Renal cortex interstitium (tissue), 15 donors: ENCODE measurements at places on chromosomes 1 and 21.

DNA sequence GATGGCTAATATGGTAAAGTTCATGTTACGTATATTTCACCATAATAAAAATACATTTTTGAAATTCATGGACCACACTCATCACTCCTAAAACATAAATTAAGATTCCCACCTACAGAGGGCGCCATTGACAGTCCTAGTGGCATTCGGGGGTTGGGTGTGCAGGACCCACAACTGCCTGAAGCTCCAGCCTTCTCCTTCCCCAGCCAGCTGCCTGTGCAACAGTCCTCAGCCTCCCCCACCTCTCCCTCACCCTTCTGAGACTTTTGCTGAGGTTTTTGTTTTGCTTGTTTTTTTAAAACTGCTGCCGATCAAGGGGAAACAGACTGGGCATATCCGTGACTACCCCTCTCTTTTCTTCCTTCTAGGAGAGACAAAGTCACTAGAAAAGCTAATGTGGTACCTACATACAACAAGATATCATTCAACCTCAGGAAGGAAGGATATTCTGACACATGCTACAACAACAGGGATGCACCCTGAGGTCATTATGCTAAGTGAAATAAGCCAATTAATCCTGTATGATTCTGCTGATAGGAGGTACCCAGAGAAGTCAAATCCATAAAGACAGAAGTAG, 9.2 kb upstream of the EVA1C start:
- DNase-seq = peak; percentile 69

DNA sequence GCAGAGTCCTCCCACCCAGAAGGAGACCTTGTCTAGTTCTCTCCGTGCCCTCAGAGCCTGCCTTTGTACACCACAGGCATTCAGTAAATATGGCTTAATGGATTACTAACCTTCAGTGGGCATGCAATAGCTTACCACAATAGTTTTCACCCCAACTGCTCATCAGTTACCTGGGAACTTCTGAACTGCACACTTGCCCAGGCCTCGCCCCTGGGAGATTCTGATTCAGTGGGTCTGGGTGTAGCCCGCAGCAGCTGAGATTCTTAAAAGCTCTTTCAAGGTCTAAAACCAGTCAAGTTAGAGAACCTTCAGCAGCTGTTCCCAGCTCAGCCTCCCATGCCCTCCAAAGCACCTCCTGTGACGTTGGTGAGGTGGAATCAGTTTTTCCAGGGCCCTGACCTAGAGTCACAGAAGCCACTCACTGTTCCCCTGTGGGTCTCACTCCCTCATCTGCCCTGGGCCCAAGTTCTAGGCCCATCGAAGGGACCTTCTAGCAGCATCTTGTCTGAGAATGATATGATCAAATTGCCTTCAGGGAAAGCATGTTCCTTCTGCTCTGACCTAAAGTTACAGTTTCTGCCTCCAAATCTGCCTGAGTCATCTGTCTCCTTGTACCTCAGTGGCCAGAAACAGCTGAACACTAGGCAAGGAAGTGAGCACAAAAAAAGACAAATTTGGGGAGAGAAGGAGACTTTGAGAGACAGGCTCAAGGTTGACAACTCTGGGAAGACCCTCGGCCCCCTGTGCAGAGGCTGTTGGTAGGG, 10.8 kb downstream of the ASAP3 start:
- no peak for DNase-seq

DNA sequence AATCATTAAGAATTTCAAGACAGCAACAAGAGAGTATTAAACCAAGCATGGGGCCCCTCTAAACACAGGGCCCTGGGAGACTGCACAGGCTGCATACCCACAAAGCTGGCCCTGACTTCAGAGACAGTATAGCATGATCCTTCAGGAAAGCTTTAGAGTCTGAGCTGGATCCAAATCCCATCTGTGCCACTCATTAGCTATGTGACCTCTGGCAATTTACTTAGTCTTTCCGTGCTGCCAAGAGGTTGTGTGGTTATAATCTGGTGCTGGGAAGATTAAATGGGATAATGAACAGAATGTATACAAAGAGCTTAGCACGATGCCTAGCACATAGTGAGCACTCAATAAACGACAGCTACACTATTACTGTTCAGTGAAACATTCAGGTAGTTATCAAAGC, 4.0 kb downstream of the PHC2 start:
- DNase-seq = no peak

- no peak for DNase-seq
These were observed 27.4 kb downstream of the KCNN3 start for GRCh38 chr1:154842635-154843034.

GRCh38 chr1:182953826-182954225, 860 bp upstream of the SHCBP1L start:
- no peak for DNase-seq

DNA sequence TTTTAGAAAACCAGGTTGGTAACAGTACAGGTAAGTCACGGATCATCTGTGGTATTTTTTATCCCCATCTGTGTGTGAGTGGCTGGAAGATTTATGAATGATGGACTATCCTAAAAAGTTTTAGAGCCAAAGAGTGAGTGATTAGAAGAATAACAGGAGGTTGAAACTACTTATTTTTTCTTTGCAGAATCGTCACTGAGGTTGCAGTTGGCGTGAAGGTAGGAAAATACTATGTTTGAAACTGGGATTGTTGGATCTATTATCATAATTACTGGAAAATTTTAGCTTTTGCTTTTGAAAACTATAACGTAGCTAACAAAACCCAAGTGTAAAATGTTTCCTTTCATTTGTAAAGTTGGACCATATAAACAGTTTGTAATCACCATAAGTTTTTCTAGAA, 1.8 kb downstream of the PTBP2 start:
- no peak for DNase-seq

DNA sequence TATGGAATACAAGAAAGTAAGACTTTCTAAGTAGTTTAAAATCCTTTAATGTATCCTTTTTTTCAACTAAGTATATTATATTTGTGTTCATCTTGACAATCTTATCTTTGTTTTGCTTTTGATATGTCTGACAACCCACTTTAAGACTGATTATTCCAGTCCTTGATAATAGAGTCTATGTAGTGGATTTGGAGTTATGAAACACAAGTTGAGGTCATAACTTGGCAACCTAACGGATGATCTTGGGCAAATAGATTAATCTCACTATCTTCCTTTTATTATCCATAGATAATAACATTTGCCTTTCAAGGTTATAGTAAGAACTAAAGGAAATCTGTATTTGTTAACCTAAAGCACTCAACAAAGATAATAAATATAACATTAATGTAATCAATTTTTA, 4.8 kb upstream of the GBP2 start:
- DNase-seq = no peak

DNA sequence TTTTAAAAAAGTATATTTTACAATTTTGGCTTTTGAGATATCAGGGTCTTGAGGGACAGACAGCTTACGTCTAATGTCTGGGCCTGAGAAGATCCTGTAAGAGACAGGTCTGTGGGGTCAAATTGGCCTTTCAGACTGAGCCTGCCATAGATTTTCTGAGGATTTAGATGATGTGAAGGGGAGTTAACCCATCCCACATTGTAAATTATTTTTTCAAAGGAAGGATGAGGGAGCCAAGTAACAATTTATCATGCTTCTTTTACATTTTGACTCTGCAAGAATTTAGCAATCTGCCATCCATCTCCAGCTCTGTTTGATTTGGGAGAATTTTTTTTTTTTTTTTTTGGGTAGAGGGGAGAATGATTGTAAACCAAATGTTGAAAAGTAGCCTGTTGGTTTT, 160.9 kb downstream of the ROR1 start:
- no peak for DNase-seq

DNA sequence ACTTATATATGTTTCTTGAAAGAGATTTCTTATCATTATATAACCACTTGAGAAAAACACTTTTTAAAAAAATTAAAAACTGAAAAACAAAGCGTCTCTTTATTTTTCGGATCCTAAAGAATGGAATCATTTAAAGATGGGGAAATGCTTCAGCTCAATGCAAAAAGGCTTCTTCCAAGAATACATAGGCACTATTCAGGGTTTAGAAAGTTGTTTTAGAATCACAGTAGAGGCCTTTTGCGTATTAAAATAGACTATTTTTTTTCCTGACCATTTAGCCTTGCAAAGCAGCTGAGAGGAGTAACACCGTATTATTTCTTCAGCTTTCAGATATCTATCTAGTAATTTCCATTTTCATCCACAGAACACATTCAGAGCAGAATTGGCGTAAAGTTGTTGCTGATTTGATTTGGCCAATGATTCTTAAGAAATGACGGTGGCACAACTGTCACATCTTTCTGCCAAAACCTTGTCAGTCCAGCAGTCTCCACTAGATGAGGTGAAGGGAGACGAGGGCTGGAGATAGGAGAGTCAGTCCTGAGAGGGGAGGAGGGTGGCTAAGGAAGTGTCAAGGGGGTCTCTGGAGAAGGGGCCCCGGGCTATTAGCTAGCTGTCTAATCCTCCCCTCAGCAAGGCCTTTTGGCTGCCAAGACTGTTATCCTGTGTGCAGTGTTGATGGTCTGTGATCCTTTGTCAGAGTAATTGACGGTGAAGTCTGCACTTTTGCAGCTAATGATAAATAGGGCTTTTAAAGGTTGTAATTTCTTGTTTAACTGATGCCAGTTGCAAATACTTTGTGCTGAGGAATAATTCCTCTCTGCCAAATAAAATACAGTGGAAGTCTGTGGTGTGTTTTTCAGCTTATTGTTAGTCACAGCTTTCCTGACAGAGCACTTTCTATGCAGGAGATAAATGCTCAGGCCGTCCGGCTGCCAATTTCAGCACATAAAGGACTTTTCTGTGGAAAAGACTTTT, 34.7 kb downstream of the PRRX1 start:
- no peak for DNase-seq

- no peak for DNase-seq
These were observed 75.1 kb upstream of the GNG12 start for GRCh38 chr1:67908250-67908936.

DNA sequence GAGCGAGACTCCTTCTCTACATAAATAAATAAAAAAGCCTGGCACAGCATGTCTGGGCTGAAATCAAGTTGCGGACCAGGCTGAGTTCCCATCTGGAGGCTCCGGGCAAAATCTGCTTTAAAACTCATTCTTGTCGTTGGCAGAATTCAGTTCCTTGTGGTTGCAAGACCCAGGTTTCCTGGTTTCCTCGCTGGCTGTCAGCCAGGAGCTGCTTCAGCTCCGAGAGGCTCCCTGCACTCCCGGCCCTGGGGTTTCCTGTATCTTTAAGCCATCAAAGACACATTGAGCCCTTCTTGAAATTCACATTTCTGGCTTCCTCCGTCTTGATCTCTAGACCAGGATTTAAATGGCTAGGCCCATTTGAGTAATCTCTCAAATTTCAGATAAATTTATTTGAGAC, 20.6 kb upstream of the SCCPDH start:
- no peak for DNase-seq

GRCh38 chr1:12438349-12438924, 179.6 kb downstream of the DHRS3 start:
- DNase-seq = no peak

- DNase-seq = no peak
These were observed 55.2 kb downstream of the GPR161 start for GRCh38 chr1:168081373-168082007.

DNA sequence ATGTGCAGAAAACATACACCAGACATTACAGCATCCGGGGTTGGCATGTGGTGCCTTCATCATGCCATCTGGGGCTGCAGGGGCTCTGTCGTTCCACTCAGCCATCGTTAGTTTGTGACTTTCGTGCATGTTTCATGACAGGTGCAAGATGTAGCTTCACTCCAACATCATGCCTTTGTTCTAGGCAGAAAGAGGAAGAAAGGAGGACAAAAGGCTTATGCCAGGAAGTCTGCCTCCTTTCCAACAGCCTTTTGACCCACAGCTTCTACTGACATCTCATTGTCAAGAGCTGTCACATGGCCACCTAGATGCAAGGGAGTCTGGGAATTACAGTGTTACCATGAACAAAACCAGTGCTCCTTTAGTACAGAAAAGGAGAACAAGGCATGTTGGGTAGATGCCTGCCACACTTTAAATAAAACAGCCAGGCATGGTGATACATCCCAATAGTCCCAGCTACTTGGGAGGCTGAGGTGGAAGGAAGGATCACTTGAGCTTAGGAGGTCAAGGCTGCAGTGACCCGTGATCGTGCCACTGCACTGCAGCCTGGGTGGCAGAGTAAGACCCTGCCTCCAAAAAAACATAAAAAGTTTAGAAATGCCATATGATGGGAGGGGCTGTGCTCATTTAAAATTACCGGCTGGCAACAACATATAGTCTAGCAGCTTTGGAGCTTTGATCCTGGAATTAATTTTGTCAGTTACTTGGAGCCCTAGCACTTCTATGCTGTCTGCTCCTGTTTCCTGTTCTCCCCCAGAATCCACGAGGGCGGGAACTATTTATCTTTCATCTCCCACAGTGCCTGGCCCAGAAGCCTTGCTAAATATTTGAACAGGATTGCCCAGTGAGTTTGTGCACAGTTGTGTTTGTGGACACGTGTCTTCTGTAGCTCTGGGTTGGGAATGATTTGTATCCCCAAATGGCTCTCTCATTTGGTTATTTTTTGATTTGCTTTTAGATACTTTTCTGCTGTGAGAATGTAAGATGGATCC, 7.4 kb downstream of the DOP1B start:
- DNase-seq = no peak

DNA sequence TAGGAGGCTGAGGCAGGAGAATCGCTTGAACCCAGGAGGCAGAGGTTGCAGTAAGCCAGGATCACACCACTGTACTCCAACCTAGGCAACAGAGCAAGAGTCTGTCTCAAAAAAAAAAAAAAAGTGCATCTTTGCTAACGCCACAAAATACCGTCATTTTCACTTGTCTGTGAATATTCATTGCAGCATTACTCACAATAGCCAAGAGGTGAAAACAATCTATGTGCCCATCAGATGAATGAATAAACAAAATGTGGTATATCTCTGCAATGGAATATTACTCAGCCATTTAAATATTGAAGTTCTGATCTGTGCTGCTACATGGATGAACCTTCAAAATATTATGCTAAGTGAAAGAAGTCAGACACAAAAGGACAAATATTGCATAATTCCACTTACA, 7.9 kb upstream of the TIAM1 start:
- no peak for DNase-seq

GRCh38 chr1:245588116-245588639, 433.4 kb downstream of the KIF26B start:
- no peak for DNase-seq

DNA sequence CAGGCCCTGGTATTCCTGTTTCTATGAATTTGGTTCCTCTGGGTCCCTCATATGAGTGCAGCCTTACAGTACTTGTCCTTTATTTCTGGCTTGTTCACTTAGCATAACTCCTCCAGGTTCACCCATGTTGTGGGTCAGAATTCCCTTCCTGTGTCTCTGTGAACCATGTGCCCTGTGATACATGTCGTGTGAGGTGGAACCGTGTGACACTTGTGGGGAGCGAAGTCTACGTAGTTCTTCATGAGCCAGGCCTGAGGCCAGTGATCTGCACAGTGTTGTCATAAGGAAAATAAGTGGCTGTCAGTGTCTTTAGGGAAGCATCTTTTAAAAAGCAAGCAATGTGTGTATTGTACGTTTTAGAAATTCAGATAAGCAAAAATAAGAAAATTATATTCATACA, 122.8 kb downstream of the GALNT2 start:
- no peak for DNase-seq
